ENCODE measurements at places on chromosomes 11 and 22.

GRCh38 chr11:34037016-34037415, 14.5 kb upstream of the CAPRIN1 start:
- DNase-seq = no peak

DNA sequence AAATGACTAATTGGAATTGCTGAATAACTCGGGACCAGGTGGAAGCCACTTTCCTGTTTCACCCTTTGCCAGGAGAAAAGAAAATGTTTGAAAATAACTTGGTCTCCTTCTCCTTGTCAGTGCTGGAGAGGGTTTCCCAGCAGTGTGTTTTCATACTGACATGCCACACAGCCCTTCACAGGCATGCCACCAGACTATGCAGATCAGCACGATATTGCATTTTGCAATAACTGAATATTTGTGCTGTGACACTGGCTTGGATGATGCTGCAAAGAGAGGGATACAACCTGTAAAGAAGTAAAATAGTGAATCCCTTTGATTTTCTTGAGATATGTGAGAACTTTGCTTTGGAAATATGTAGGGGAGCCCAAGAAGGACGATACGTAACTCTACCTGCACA, 200.0 kb upstream of the NAV2 start:
- peak; percentile 30 for DNase-seq

DNA sequence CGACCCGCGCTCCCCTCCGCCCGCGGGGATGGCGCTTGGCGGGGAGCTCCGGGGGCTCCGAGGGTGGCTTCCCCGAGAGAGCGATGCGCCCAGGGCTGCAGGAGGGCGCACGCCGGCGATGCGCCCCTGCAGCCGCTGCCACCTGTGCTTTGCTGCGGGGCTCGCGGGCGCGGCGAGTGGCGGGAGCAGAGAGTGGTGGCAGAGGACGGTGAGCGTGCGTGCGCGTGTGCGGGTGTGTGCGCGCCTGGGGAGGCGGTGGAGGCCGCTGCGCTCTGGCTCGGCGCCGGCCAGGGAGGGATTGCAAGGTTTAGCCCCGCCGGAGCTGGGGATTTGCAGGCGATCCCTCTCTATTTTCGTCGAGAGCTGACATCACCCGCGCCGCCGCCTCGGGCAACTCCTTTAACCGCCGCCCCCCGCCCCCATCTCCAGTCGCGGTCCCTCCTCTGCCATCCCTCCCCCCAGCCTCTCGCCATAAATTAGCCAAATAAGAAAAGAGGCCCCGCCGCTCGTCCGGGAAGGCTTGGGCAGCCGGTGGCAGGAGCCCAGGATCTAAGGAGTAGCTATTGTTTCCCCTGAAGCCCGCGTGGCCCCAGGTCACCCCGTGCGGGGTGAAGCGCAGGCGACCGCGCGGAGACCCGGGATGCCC, at the start of gene SLC1A2:
Gene SLC1A2 (minus strand): TSS at position 375 of the 646 bp plus-strand sequence. CDS start 592 bp downstream, outside the sequence.
- DNase-seq = peak; percentile 24

DNA sequence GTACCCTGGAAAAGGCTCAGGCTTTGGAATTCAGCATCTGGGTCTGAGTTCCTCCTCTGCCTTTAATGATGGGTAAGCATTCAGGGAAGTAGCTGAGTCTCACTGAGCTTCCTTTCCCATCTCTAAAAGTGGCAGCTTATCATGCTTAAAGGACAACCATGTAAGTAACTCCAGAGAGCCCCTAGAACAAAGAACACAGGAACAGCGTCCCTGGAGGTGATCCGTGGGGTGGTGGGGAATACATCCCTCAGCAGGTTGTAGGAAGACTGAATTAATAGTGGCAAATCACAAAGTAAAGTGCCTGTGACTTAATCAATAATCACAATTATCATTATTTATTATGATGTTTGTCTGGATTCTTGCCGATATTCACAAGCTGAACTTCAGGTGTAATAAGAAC, 114.7 kb upstream of the ISX start:
- DNase-seq = no peak

- no peak for DNase-seq
Observed at GRCh38 chr11:120186774-120187591, 23.8 kb upstream of the OAF start.

DNA sequence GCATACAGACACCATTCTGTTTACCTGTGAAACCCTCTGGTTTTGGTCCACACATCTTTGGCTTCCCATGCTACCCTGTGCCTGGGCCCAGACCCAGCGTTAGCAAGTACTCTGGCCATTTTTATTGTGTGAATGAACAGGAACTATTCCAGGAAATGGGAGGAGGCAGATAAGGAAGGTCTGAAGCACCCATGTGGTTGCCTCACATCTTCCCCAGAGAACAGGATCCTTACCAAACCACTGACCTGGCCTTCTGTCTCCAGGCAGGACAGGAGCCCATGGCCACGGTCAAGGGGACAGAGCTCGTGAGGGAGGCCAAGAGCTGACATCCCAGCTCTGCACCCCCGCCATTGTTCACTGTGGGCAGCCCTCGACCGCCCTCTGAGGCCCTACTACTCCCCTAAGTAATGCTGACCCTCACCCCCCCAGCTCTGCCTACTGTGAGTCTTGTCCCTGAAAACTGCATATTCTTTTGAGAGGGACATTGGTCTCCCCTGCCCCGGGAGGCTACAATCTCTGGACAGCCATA, 97.7 kb upstream of the TP53I11 start:
- peak; percentile 72 for DNase-seq

- DNase-seq = peak; percentile 73
Observed at GRCh38 chr11:78784321-78785061, 209.8 kb upstream of the NARS2 start.

DNA sequence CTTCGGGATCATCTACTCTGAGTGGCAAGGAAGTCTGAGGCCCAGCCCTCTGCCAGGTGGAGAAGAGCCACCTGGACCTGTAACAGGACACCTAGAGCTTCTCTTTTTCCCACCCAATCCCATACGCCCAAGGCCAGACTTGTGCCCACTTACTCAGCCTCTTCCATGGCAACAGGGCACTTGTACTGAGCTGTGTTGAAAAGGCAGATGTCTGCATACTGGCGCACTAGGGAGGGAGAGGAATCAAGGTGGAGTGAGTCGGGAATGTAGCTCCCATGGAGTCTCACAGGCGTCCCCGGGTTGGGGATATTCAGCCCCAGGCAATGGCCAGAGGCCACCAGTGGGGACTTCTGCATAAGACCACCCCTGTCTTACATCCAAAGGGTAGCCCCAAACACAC, 36.1 kb downstream of the TPBGL start:
- no peak for DNase-seq

DNA sequence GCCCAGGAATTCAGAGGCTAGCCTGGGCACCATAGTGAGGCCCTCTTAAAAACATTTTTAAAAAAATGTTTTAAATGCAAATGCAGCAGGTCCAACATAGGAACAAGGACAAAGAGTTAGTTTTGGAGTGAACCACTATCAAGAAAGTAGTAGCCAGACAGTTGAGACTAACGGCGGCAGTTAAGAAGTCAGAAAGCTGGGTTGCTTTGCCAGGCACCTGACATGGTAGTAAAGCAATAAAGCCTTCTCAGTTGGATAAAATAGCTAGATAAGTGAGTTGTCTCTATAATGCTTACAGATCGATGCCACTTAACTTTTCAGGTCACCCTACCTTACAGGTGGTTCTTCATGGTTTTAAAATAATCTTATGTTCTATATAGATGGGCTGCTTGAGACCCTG, 16.9 kb upstream of the DDX17 start:
- no peak for DNase-seq

GRCh38 chr11:17585911-17586695, 39.0 kb downstream of the OTOG start:
- DNase-seq = no peak

DNA sequence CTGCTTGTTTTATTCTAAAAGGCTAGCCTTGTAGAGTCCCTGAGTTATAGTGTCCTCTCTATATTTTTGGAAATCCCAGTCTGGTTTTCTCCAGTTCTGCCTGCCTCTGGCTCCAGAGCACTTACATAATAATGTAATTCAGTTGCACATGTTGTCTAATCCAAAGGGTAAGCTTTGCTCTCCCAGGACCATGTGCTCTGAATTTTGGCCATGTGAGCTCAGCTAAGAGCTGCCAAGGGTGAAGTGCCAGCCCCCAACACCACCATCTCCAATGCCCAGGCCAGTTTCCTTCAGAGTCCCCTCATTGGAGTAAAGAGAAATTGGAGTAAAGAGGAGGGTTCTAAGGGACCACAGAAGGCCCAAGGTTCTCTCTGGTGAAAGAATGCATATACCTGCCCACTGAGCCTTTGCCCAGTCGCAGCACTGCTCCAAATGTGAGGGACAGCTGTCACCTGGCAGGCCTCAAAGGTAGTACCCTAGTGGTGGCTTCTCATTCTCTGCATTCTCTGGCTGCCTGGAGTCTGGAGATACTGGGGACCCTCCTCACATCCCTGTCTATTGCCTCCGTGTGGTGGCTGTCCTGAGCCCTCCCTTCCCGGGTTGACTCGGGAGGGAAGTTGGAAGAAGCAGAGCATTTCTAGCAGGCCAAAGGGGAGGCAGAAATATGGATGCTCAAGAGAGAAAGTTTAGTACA, 4.9 kb downstream of the CRY2 start:
- peak; percentile 34 for DNase-seq

DNA sequence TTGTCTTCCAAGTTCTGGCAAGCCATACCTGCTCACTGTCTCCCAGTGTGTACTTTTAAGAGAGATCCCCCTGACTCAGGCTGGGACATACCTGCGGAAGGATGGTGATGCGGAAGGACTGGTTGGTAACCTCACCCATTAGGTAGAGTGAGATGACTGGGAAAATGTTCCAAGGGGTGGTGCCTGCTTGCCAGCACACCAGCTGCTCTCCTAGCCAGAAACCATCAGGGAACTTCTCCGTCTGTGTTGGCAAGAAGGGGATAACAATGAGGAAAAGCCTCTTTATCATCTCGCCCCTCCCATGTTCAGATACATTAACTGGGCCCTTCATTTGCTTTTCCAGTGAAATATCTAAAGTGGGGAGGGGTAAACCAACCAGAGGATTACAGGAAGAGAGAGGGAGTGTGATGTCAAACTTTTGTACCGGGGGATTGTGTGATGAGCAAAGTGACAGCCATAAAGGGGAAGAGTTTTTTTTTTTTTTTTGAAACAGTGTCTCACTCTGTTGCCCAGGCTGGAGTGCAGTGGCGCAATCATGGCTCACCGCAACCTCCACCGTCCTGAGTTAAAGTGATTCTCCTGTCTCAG, at the start of gene BACE1-AS:
Gene BACE1-AS (plus strand): TSS at position 538 of the 588 bp plus-strand sequence.
- no peak for DNase-seq

- peak; percentile 35 for DNase-seq
Observed at GRCh38 chr22:45709866-45710265, 38.2 kb downstream of the ATXN10 start.

GRCh38 chr11:70656252-70656651, 257.9 kb downstream of the CTTN start:
- no peak for DNase-seq
